ENCODE measurements at places on chromosomes 7 and 10. TPM values are rescaled to one million over a fixed set of nuclear protein-coding genes. Genes with fewer than 3 reads are reported as not detected.

Gene KCP
- not detected for total RNA-seq

Gene ERVW-1
- total RNA-seq: not detected

Gene CRHR2
- not detected for total RNA-seq

Gene GRID1
- 6.2 TPM for total RNA-seq

Gene NCAPG2
- total RNA-seq: 4.2 TPM

Gene BICC1
- total RNA-seq: 29.2 TPM

Gene PRF1
- 1.3 TPM for total RNA-seq

Gene ITPRID1
- total RNA-seq: not detected

Data from ovary (tissue), 10 donors.